ENCODE measurements at places on chromosomes 1 and 21. TPM values are rescaled to one million over a fixed set of nuclear protein-coding genes. Genes with fewer than 3 reads are reported as not detected.

ALG14 gene
- 1.5 TPM for total RNA-seq

GJA8 gene
- not detected for total RNA-seq

AMY1A gene
- total RNA-seq = not detected

ZNF648 gene
- total RNA-seq = not detected

OR2L2 gene
- total RNA-seq = not detected

CNR2 gene
- not detected for total RNA-seq

MARCKSL1 gene
- total RNA-seq = 217 TPM

IGSF9 gene
- total RNA-seq = not detected

FMO1 gene
- not detected for total RNA-seq

PROK1 gene
- not detected for total RNA-seq

ATPAF1 gene
- 25.0 TPM for total RNA-seq

TEDDM1 gene
- not detected for total RNA-seq

LCE2B gene
- total RNA-seq = not detected

MIXL1 gene
- total RNA-seq = 0.13 TPM

SLC25A44 gene
- 9.0 TPM for total RNA-seq

HSD11B1 gene
- total RNA-seq = not detected

OR2L8 gene
- not detected for total RNA-seq

KIF26B gene
- 3.8 TPM for total RNA-seq

ATP6V1G3 gene
- total RNA-seq = 0.25 TPM

HAO2 gene
- total RNA-seq = under 0.01 TPM

FCN3 gene
- total RNA-seq = not detected

VWA1 gene
- 6.9 TPM for total RNA-seq

CDC42BPA gene
- total RNA-seq = 55.0 TPM

ITGB2 gene
- 0.13 TPM for total RNA-seq

OR2M4 gene
- not detected for total RNA-seq

All from dermis microvascular lymphatic vessel endothelial cell (primary cell).